ENCODE measurements at places on chromosomes 1 and 21.
A peak's percentile ranks its signal among the peaks of the same experiment; 100 is the strongest.

- DNase-seq, result no peak
These were observed 854 bp downstream of the MYCL start for GRCh38 chr1:39900662-39901463.

GRCh38 chr1:11967028-11967547 lies 13.2 kb upstream of the MFN2 start:
- no peak for DNase-seq

DNA sequence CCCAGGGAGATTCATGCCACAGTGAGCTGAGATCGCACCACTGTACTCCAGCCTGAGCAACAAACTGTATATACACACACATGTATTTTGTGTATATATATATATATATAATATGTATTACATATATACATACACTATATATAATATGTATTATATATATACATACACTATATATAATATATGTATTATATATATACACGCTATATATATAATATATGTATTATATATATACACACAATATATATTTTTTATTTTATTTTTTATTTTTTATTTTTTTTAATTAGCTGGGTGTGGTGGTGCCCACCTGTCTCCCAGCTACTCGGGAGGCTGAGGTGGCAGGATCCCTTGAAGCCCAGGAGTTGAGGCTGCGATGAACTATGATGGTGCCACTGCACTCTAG lies 9.3 kb downstream of the TP73 start:
- no peak for DNase-seq

DNA sequence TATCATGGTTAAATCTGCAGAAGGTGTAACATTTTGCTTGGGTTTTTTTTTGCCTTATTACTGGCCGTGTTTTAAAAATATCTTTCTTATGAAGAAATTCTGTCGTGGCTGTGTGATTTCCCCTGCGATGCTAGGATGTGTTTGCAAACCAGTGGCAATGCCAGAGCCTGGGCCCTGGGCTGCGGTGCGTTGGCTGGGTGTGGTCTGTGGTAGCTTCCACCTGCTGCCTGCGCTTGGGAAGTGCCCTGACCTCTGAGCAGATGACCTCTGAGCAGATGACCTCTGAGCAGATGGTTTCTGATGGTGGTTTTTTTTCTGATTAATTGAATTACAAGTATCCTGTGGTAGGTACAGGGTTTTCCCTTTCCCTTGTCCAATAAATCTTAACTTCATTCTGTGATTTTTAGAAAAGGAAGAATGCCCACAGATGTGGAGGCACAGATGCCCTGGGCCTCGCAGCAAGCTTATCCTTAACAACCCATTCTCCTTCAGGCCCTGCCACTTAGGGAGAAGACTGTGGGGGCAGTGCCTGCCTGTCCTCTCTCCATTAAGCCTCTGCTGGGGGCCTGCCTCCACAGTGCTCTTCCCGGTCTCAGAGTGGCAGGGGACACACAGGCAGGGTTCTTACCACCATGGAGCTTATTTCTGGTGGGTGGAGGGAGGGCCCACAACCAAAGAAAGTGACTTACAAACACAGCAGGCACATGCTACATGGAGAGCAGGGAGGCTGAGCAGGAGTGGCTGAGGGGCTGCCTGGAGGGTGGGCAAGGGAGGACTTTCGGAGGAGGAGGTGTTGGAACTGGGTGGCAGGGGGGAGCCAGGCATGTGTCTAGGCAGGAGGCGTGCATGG lies 81.7 kb downstream of the PCBP3 start:
- no peak for DNase-seq

GRCh38 chr1:27130798-27131197 lies 24.1 kb downstream of the SLC9A1 start:
- DNase-seq, result no peak

DNA sequence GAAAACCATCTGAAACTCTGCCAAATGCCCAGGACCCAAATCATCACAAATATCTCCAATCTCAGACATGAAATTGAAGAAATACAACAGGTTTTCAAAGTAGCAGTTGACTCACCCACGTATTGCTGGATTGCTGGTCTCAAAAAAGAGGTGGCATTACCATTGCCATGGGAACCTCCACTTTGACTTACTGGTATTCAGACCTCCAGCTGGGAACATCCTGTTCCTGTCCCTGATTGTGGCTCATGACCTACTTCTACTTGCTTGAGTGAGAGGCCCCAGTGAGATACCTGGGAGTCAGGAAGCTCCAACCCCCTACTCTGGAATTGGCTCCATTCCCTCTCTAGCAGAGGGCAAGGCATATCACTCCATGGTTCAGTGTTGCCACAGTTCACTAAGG lies 64.6 kb downstream of the NMNAT2 start:
- DNase-seq, result no peak

GRCh38 chr1:15276691-15277446 lies 29.8 kb downstream of the FHAD1 start:
- DNase-seq, result no peak

DNA sequence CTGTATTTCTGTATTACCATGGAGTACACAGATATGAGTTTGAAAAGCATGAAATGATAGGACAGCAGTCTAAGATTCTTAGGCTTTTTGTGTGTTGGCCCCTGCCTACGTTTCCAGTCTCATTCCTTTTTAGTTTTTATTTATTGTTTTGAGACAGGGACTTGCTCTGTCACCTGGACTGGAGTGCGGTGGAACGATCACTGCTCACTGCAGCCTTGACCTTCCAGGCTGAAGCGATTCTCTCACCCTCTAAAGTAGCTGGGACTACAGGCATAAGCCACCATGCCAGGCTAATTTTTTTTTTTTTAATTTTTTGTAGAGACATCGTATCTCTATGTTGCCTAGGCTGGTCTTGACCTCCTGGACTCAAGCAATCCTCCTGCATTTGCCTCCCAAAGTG lies 3.8 kb downstream of the RAVER2 start:
- no peak for DNase-seq

DNA sequence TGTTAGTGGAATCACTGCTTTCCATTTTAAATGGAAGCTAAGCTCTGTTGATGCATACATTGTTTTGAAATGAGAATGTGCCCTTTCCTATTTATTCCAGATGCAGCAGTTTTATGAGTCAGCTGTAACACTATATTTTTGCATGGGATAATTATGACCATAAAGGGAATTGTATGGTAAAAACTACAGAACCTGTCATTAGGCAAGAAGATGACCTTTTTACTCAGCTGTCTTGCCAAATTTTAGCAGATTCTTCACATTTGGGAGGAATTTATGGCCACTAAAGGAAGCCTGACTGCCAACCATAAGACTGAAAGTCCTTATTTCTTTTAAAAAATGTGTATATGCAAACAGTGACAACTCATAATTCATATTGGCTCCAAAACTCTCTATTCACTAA lies 356.3 kb upstream of the PRMT6 start:
- DNase-seq, result no peak

- DNase-seq, result no peak
These were observed 20.1 kb downstream of the SIM2 start for GRCh38 chr21:36718951-36719501.

- DNase-seq, result peak; percentile 58
These were observed 152.3 kb downstream of the FCRL5 start for GRCh38 chr1:157399984-157400382.

DNA sequence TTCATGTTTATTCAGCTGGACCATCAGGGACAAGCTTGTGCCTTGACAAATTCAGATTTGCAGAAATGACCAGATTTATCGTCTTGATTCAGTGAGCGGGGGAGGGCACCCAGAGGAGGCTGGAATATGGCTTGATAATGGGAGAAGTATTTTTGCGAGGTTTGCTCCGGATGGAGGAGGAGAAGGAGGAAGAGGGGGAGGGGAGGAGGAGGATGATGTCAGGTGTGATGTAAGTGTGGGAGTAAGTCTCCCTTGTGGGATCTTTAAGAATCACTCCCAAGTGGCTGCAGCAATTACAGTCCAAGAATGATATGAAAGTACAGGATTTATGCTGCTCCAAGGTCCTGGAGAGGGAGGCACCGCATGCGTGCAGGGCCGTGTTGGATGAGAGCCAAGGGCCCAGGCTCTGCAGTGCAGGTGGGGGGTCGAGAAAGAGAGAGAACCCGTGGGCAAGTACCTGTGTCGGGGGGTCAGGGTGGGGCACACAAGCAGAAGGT lies 5.6 kb upstream of the ZNF496 start:
- DNase-seq, result no peak

- no peak for DNase-seq
These were observed 266.5 kb upstream of the USP24 start for GRCh38 chr1:55481634-55482033.

- no peak for DNase-seq
These were observed 857 bp downstream of the FAM3B start for GRCh38 chr21:41317458-41317857.

DNA sequence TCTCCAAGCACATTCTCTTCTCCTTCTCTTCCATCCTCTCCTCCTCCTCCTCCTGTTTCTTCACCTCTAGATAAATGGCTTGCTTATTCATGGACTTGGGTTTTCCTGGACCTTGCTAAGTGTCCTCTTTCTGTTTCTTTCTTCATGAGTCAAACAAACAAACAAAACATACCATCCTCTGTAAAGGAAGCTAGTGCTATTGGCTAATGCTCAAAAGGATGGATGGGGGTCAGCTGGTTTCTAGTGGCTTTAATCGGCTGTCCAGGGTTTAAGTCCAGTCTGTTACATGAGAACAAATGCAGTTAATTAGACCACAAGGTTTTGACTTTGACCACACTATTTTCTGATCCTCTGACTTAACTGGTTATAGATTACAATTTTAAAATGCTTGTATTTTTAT lies 83.8 kb upstream of the TSPAN2 start:
- DNase-seq, result no peak

- DNase-seq, result no peak
These were observed 603.6 kb downstream of the NPHP4 start for GRCh38 chr1:5388622-5389021.

GRCh38 chr1:82405333-82405732 lies 604.6 kb downstream of the ADGRL2 start:
- no peak for DNase-seq

GRCh38 chr1:183689762-183690204 lies 36.7 kb upstream of the APOBEC4 start:
- DNase-seq, result no peak

DNA sequence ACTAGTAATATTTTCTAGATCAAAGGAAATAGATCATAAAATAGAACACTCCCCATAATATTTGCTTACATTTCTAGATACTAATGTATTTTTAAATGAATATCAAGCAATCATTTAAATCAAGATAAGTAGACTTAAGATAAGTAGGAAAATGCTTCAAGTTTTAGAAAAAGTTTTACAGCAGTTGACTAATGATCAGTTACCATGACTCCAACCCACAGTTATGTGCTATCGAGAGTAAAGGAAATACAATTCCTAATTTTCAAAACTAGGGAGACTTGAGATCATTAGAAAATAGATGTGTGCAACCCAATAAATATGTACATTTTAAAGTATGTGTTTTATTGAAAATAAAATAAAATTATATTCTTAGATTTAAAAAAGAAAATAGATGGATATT lies 95.0 kb downstream of the DENND1B start:
- no peak for DNase-seq

GRCh38 chr1:37290718-37291117 lies 183.7 kb upstream of the ZC3H12A start:
- DNase-seq, result no peak

- DNase-seq, result no peak
These were observed 85.4 kb downstream of the TBX15 start for GRCh38 chr1:118902711-118903191.

- DNase-seq, result no peak
These were observed 31.9 kb downstream of the SERINC2 start for GRCh38 chr1:31444725-31445448.

- no peak for DNase-seq
These were observed 134.9 kb upstream of the GORAB start for GRCh38 chr1:170397061-170397460.

DNA sequence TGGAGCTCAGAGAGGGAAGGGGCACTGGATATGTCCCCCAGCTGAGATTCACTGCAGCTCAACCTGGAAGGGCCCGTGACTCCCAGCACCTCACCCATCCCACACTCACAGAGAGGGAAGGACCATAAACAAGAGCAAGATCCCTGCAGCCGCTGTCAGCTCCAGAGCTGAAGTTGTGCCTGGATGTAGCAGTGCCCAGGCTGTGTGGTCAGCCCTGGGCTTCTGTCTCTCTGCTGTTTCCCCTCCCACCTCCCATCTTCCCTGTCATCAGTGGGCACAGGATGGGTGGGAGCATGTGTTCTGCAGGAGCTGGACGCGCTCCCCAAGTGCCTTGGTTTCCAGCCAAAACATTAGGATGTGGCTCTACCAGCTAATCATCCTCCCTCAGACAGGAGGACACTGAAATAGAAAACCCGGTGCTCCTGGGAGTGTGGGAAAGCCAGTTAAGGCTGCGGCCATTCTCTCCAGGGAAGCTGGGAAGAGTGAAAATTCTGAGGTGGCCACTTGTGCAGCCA lies 282.7 kb downstream of the NPHP4 start:
- DNase-seq, result no peak

DNA sequence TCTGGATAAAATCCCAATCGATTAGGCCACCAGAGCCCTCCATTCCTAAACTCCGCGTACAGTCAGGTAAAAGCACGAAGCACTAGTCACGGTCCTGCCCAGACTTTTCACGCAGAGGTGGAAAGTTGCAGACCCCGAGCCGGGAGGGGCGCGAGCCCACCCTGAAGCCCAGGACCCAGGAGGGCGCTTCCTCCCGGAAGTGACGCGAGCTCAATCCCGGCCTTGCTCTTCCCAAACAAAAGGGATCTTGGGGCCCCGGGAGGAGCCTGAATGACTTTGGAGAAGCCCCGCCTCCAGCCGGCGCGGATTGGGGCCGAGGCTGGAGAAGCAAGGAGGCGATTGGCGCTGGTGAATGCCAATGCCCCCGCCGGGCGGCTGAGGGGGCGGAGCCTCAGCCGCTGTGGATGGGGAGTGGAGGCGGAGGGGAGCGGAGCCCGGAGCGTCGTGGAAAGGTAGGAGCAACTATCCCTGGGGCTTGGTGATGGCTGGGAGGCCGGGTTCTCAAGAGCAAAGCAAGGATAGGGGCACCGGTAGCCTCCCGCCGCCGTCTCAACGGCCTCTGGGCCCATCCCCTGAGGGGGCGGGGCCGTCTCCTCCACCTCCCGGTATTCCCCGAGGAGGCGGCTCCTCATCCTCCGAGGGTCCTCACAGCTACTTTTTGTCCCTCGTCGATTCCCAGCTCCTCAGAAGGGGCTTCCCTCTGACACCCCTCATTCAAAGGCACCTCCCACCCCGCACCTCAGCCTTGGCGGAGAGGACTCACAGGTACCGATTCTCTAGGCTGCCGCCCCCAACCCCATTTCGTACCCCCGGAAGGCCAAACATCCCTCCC lies at the start of gene CTTNBP2NL:
Gene CTTNBP2NL (plus strand): TSS at position 394 of the 832 bp plus-strand sequence. CDS start 19,952 bp downstream, outside the sequence.
- DNase-seq, result peak; percentile 21

DNA sequence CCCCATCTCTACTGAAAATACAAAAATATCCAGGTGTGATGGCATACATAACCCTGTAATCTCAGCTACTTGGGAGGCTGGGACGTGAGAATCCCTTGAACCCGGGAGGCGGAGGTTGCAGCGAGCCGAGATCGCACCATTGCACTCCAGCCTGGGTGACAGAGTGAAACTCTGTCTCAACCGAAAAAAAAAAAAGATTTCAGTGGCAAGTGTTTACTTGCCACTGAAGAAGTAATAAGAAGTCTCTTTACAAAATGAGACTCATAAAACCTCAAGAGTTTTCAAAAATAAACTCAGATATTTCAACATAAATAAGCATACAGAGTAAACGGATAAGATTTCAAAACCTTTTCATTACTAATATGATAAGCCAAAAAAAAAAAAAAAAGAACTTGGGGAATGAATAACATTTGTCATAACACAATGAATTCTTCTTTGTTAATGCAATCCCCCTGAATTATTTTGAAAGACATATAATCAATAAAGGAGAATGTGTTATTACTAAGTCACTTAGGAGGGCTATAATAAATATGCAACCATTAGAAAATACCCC lies 34.2 kb upstream of the EXO1 start:
- no peak for DNase-seq

- DNase-seq, result no peak
These were observed 1.9 kb upstream of the LINGO4 start for GRCh38 chr1:151807131-151807530.

GRCh38 chr1:181152892-181153633 lies 64.6 kb downstream of the IER5 start:
- DNase-seq, result no peak
